HS-27A (cell line): ENCODE measurements at places on chromosomes 2 and 18.

DNA sequence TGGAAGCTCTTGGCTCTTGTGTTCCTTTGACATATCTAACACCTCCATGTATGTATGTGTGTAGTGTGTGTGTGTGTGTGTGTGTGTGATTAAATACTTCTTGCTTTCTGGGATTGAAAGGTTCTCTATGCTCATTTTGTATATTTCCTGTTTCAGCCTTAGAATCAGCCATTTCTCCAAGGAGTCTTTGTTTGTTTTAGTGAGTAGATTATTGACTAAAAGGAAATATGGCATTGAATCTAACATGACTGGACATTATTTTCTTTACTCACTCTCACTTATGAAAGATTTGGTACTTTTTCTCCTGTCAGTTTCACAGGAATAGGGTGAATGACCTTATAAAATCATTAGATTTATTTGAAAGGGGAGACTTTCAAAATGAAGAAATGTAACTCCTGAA lies 413.8 kb upstream of the SLC14A2 start:
- no peak for DNase-seq

GRCh38 chr2:214730800-214731407 lies 78.6 kb downstream of the BARD1 start:
- DNase-seq, result no peak

DNA sequence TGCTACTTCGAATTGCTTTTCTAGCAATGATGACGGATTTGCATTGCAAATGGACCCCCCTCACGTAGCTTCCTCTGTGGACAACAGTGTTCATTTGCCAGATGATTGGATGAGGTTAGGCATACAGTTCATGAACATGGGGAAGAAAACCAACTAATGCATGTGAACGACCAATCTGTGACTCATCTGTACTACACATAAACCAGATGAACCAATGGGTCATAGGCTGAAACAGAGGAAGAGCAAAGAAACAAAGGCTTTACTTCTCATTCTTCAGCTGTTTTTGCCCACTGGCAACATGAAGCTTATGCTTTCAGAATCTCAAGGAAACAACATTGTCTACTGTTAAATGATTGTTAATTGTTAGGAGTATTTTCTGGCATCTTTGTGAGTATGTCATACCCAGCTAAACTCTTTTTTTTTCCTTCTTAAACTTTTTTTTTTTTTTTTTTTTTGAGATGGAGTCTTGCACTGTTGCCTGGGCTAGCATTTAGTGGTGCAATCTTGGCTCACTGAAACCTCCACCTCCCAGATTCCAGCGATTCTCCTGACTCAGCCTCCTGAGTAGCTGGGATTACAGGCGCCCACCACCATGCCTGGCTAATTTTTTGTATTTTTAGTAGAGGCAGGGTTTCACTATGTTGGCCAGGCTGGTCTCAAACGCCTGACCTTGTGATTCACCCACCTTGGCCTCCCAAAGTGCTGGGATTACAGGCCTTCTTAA lies 35.5 kb downstream of the EFEMP1 start:
- DNase-seq, result peak; percentile 46

DNA sequence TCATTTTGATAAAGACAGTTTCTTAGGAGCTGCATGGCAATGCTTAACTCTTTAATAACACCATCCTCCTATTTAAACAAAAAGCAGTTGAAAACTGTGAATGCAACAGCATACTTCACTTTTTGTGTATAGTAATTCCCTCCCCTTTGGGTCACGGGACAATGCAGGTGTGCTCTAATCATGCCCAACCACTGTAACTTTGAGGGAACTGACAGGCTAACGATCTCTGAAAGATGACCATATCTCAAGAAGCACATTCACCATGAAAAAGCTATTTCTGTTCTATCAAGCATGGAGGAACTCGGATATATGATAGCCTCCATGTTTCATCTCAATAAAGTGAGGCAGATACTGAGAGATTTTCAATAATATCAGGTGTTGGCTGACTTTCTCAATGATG lies 81.1 kb upstream of the CD226 start:
- DNase-seq, result no peak

- DNase-seq, result no peak
These were observed 846.7 kb upstream of the ID2 start for GRCh38 chr2:7835151-7835550.

- DNase-seq, result peak; percentile 75
These were observed 260.3 kb upstream of the EPAS1 start for GRCh38 chr2:46036929-46037328.

DNA sequence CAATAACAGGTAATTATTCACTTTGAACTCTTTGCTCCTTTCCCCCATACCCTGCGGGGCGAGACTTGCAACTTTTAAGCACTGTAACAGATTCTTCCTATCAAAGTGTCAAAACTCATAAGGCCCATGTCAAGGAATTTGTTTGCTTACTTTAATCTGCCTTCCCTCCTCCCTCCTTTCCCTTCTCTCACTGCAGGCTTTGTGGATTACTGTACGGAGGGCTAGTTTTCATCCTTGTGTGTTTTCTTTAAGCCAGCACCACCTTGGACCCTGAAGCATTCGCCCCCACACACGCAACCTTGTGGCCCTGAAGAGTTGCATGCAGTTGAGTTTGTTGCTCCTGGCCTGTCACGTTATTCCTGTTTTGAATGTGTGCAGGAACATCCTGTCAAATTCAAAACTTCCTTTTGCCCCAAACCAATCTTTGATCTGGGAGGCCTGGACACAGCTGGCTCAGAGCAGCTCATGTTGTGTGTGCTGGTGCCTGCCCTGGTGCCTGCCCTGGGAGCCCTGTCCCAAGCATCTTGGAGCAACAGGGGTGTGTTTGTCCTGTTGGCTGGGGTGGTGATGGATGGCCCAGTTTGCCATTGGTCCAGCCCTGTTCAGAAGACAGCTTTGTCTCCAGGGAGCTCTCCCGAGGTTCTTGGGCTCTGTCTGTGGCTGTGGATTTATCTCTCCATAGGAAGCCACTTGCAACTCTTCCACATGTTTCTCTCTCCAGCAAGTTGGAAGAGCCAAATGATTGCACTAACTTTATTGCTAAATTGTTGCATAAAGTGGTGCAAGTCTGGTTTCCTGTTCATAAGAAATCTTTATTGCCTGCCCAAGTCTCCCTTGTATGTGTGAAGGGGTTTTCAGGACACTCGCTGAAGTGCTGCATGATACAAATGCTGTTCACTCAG lies 199.6 kb downstream of the VAPA start:
- DNase-seq, result no peak

DNA sequence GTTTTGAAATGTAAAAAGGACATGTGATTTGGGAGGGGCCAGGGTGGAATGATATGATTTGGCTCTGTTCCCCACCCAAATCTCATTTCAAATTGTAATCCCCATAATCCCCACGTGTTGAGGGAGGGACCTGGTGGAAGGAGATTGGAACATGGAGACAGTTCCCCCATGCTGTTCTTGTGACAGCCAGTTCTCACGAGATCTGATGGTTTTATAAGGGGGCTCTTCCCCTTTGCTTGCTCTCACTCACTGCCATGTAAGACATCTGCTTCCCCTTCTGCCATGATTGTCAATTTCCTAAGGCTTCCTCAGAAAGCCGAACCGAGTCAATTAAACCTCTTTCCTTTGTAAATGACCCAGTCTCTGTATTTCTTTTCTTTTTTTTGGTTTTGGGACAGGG lies 39.2 kb downstream of the FECH start:
- DNase-seq, result no peak

- no peak for DNase-seq
These were observed 383.4 kb downstream of the CBLN2 start for GRCh38 chr18:72160510-72161445.

DNA sequence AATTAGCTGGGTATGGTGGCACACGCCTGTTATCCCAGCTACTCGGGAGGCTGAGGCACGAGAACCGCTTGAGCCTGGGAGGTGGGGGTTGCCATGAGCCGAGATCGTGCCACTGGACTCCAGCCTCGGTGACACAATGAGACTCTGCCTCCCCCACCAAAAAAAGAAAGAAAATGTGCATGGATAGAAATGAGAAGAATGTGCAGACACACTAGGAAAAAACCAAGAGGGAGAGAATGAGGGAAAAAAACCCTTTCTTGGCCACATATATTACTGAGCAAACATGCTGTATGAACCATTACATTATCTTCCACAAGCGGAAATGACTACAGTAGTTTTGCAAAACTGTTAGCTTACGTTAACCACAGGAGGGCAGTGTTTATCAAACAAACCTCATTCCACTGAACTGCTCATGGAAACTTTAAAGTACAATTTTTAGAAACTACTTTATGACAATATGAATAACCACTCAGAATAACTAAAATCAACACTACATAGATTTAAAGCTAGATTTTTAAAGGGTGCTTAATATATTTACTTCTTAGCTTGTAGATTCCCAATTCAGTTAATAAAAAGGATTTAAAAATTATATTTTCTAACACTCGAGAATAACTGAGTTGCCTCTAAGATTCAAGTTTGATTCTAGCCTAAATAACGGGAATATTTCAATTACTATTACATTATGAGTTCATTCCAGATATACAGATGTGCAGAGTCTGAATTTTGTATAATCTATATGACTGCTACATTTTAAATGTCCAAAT lies 26.4 kb downstream of the ASXL2 start:
- peak; percentile 30 for DNase-seq

GRCh38 chr2:206876216-206876860 lies 63.0 kb upstream of the CPO start:
- DNase-seq, result no peak

- DNase-seq, result no peak
These were observed 26.7 kb downstream of the PDCL3 start for GRCh38 chr2:100589527-100589926.

DNA sequence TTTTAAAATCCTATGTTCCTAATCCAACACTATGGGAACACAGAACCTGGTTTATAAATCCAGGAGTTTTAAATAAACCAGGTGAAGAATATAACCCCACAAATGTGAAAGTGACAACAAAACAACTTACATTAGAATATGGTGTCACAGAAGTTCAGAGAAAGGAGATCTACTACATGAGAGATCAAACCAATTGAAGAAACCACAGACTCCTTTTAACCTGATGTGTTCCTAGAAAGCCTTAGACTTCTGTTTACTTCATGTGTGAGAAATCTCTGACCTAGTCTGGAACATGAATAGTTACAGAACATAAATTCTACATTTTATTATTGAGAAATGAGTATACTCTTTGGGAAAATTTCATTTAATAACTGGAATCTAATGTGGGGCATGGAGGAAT lies 165.3 kb downstream of the FTCDNL1 start:
- DNase-seq, result no peak

DNA sequence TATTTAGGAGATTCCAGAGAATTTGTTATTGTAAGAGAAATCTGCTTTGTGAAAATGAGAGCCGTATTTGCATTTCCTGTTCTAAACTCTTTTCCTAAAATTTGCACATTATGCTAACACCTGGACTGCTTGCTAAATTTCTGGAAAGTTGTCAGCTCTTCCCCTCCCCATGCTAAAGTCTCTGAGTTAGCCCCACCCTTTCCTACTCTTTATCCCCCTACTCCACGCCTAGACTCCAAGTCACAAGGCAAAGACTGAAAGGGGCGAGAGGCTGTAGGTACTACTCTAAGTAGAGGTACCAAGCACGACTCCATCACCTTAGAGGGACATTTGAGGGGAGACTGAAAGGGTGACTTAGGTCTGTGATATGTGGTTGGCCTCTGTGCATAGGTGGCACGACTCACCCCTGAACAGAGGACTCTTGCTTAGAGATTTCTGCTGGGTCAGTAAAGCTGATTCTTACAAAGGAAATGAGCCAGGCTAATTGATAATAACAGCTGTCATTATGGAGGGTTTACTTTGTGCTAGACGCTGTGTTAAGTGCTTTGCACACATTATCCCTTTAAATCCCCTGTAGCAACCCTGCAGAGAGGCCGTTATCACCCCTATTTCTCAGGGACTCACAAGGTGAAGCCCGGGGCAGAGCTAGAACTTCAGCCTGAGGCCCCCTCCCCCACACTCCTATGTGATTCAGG lies 373.5 kb downstream of the EN1 start:
- no peak for DNase-seq

DNA sequence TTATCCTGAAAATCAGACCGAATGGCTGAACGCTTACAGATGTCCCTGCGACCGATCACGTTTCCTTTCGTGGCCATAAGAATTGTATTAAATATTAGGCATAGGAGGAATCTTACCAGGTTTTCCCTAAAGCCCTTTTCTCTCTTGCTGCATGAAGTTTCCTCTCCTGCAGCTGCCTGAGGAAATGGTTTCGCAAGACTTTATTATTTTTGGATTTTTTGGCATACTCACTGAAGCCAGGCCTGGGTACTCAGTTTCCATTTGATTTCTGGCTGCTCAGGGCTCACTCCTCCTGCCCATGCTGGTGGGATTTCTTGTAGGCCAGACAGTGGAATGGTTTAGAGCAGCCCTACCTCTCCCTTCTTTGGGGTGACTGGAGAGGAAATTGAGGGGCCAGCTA lies 114.0 kb downstream of the KLHL29 start:
- DNase-seq, result no peak

DNA sequence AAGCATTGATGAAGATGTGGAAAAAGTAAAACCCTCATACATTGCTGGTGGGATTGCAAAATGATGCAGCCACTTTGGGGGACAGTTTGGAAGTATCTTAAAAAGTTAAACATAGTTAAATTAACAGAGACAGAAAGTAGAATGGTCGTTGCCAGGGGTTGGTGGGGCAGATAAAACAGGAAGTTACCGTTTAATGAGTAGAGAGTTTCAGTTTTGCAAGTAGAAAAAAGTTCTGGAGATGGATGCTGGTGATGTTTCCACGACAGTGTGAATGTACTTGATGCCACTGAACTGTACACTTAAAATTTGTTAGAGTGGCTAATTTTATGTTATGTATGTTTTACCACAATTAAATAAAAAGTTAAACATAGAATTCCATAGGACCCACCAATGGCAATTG lies 44.5 kb upstream of the EGR4 start:
- DNase-seq, result no peak

DNA sequence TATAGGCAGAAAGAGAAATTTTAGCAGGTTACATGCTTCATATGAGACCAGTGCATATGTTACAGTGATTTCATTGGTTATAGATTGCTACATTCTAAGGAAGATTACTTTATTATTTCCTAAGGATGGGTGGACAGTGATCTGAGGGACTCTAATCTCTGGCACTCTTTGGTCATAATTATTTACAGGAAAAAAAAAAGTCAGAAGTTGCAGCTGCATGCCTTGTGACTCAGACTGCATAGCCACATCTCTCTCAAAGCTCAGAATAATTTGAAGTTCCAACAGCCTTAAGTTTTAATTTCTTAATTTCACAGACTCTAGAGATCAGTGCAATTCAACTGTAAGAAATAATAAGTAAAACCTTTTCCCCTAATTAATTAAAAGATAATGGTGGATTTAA lies 27.1 kb upstream of the BARD1 start:
- DNase-seq, result no peak

- no peak for DNase-seq
These were observed 29.9 kb downstream of the GLS start for GRCh38 chr2:190910341-190911136.
